MG63 (cell line): ENCODE measurements at places on chromosomes 11 and 22. TPM values are rescaled to one million over a fixed set of nuclear protein-coding genes. Genes with fewer than 3 reads are reported as not detected.

The SMIM35 gene
- total RNA-seq, result not detected in 2 replicates

The SAA4 gene
- not detected in 2 replicates for total RNA-seq

The WNT11 gene
- not detected in 2 replicates for total RNA-seq

The MS4A3 gene
- total RNA-seq, result not detected in 2 replicates

The RIMBP3C gene
- 0.30 and 0.49 TPM in 2 replicates for total RNA-seq
